Hematopoietic multipotent progenitor cell treated with erythropoietin and hydrocortisone succinate and interleukin-3 and kit ligand, for 6 days (in vitro differentiated cells): ENCODE measurements at places on chromosomes 3 and 15.

- DNase-seq: no peak
Measured at GRCh38 chr3:186929685-186930084, 641 bp upstream of the ST6GAL1 start.

GRCh38 chr15:55526559-55527036 is 18.6 kb upstream of the DNAAF4 start:
- peak; percentile 81 for DNase-seq

DNA sequence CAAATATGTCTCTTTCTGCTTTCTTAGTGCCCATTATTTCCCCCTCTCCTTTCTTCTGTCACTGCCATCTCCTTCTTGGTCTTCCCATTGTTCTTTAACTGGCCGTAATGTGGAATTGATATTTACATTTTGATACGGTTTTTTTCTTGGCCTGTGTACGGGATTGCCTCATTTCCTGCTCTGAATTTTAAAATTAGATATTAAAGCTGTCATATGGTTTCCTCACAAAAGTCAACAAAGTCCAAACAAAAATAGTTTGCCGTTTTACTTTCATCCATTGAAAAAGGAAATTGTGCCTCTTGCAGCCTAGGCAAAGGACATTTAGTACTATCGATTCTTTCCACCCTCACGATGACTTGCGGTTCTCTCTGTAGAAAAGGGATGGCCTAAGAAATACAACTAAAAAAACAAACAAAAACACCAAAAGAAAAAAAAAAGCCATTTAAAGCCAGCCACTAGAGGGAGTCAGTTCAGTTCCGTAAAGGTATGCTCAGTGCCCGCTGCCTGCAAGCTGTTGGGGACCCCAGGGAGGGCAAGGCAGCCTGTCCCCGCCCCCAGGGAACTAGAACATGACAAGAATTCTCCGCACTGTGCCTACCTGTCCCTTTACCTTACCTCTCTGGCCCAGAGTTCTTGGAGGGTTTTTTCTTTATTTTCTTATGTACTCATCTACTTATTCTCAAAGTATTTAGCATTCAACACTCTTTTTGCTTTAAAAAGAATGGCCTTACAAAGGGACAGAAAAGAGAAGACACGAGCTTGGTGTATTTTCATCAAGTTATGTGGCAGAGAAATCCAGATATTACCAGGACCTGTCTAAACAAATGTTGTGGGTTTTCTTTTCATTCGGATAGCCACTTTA is 30.0 kb upstream of the NR2E3 start:
- DNase-seq: peak; percentile 75

DNA sequence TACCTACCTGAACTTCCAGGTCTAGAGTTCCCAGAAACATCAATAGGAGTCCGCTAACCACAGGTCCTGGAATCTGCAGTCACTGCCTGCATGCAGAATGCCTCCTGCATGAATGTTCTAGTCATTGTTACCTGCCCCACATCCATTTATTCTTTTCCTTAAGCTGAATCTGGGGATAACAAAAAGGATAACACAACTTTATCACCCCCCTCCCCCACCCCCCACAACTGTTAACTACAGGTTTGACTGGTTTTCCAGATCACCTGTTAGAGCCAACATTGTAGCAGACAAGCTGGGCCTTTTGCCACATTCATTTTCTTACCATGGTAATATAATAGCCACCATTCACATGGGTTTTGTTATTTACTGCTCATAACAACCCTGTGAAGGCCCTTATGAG is 4.6 kb upstream of the CTSH start:
- DNase-seq: no peak

DNA sequence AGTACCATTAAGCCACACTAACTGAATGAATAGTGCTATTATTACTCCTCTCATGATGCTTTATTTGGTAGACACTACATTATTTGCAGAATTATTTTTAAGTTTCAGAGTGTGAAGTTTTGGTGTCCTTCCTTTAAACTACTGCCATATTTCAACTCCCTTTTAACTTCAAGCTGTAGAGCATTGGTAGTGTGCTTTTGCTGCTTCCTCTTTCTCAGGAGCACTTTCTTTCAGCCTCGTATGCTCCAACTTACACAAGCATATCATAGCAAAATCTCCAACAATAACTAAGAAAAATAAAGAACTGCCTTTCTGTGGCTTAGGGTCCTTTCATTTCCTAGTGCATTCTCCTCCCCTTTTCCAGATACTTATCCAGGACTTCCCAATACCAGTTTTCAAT is 476.4 kb upstream of the AGTR1 start:
- no peak for DNase-seq

DNA sequence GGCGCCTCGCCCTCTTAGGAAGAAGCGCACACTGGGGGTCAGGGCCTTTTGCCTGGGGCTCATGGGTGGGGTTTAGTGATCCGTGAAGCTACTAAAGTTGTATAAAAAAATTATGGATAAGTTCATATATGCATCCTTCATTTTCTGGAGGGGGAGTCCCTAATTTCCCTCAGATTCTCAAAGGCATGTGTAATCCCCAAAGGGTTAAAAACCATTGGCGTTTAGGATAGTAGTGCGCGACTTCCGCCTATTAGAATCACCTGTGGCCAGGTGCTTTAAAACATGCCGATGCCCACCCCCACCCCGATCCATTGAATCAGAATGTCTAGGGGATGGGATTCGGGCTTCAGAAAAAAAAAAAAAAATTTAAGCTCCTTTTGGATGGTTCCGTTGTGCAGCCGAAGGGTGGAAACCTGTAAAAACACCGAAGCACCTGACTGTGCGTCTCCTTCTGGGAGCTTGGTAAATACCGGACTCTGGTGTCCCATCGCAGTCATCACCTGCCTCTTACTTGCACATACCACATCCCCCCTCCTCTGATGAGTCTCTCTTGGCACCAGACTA is 570 bp downstream of the APH1B start:
- DNase-seq: peak; percentile 59

DNA sequence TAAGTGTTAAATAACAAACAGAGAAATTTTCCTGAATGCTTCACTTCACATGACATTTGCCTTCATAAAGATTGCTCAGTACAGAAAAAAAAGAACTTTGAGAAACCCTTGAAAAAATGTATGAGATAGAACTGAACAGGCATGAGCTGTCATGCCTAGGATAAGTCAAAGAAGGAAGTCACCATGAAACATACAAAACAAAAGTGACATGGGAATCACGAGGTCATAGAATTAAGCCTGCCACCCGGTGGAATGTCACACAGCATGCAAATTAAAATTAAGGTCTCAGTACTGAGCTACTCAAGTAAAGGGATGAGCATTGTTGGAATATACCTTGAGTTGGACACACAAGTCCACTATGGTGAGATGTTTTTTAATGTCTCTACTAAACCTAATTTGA is 652.5 kb upstream of the NECTIN3 start:
- peak; percentile 5 for DNase-seq

DNA sequence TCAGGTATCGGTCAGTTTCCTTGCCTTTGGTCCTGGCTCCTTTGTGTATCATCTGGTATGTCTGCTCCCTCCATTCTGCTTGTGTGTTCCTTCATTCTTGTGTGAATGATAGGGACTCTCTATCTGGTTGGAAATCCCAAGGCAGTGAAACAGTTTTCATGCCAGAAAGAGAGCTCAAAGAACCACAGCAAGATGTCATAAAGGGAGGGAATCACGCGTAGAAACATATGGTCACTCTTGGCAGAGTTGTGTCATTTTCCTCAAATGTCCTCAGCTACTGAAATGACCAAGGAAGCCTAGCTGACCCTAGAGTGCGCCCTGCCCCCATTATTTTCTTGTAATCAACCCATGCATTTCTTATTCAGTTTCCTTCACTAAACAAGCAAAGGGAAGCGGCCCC is 48.0 kb downstream of the RASGRP1 start:
- DNase-seq: no peak

DNA sequence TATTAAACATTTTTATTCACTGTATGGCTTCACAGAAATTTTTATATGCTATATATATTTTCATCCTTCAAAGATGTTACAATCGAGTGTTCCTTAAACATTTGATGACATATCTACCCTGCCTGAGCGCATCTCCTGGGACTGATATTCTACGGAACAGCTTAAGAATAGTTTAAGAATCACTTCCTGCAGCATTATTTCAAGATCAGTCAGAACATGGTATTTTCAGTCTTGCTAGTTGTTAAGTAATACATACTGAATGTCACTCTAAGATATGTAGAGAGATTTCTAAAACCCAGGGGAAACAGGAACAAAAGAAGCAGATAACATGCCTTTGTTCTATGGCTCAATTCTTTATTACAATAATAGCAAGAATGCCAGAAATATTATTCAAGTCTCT is 8.7 kb downstream of the COL8A1 start:
- no peak for DNase-seq
